ENCODE measurements at places on chromosomes 1 and 21.

- no peak for DNase-seq
Observed at GRCh38 chr1:116951200-116951935, 41.7 kb downstream of the PTGFRN start.

GRCh38 chr1:223710179-223711133 is 1.9 kb upstream of the CAPN2 start:
- DNase-seq, result no peak

- no peak for DNase-seq
Observed at GRCh38 chr1:108149796-108150467, 50.2 kb downstream of the SLC25A24 start.

GRCh38 chr1:231068762-231069161 is 28.7 kb upstream of the FAM89A start:
- no peak for DNase-seq

DNA sequence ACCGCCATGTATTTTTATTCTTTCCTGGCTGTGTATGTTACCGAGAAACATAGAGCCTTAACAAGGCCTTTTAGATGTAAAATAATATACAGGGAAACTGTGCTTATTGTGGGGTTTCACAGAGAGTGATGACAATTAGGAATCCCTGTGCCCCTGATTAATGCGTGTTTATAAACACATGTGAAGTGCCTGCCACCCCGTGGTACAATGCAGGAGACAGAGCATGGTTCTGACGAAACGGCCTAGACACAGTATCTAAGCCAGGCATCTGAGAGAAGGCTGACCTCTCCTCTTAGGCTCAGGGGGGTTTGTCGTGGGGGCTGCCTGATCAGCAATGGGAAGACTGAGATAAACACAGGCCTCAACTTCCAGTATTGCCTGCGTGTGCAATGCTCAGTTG is 200.0 kb downstream of the AJAP1 start:
- DNase-seq, result no peak

- no peak for DNase-seq
Observed at GRCh38 chr1:1664941-1665814, 6.4 kb upstream of the CDK11B start.

DNA sequence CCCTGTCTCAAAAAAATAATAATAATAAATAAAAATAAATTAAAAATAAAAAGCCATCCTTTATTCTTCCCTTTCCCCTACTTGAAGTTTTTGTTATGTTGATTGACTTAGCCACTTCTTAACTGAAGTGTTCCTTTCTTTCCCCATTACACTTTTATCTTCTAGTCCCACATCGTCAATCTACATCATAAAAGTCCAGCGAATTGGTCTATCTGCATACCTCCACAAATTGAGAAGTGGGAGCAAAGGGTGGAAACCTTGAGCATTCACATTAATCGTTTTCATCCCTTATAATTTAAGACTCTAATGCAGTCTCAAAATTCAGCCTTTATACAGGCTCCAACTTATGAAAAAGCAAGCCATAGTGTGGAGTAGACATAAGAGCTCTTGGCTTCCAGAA is 6.5 kb upstream of the ZYG11A start:
- no peak for DNase-seq

DNA sequence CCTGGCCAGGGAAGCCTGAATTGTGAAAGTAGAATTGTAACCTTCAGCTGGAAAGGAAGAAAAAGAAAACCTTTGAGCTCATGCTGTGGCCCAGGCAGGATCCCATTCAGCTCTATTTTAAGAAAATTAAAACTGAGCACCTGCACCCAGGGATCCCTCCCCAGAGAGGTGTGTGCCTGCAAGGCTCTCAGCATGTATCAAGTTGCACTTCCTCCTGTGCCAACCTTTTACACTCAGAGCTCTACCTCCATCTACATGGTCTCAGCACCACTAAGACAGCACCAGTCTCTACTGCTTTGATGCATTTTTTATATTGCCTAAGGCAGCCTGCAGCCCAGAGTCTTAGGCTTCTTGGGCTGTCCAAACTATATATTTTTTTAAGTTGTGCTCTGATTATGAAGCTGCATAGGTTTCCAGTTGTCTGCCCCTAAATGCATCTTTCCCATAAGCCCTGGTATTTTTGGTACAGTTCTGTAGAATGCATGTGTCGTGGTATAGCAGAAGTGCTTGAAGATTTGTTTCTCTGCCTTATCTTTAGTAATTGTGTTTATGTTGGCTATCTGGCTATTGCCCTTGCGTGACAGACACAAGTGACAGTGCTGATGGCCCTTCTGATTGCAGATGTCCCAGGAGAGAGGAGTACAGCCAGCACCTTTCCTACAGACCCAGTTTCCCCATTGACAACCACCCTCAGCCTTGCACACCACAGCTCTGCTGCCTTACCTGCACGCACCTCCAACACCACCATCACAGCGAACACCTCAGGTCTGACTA is 63.1 kb downstream of the PTPRC start:
- DNase-seq, result no peak

DNA sequence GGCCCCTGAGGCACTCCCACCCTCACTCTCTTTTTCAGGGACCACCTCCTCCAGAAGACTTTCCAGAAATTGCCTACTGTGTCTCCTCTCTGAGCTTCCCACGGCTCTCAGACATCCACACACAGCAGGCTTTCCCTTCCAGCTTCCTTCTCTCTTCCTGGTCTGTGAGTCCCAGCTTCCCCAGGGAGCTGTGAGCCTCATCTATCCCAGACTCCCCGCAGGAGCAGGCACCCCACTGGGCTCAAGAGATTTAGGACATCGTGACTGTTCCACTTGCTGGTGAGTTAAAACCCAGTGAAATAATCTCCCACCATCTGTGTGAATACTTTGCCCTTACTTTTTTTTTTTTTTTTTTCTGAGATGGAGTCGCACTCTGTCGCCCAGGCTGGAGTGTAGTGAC is 22.0 kb upstream of the PRELP start:
- DNase-seq, result no peak

GRCh38 chr1:215780139-215780538 is 213.0 kb downstream of the KCTD3 start:
- no peak for DNase-seq

- no peak for DNase-seq
Observed at GRCh38 chr1:181126289-181126688, 37.8 kb downstream of the IER5 start.

GRCh38 chr1:24415910-24416665 is 486 bp downstream of the NIPAL3 start:
- no peak for DNase-seq
